ENCODE measurements at places on chromosomes 1 and 21. TPM values are rescaled to one million over a fixed set of nuclear protein-coding genes. Genes with fewer than 3 reads are reported as not detected.

DNA sequence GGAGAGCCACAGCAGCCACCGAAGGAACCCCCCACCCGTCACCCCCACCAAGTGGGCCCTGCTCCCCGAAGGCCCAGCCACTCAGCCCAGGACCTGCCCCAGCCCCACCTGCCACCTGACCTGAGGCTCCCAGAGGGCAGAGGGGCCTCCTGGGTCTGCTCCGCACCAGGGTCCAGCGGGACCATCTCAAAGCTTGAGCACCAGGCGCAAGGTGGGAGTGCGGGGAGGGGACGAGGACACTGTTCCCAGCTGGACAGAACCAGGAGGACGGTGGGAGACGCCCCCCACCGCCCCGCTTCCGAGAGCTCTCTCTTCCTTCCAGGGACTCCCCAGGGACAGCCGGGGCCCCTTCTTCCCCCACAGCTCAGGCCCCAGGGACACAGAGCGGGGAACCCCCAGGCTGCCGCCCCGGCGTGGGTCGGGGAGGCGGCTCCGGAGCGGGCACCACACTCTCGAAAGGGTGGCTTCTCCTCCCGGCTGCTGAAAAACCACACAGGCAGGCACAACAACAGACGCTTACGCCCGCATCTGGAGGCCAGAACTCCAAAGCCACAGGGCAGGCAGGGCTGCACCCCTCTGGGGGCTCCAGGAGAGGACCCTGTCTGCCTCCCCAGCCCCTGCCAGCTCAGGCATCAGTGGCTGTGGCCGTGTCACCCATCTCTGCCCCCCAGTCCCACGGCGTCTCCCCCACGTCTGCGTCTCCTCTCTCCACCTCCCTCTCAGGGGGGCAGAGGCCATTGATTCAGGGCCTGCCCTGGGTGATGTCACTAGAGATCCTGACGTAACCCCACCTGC lies 1.9 kb upstream of the TTLL10 start:
- DNase-seq, result peak; percentile 1

- DNase-seq, result no peak
These were observed 33.2 kb downstream of the OTUD7B start for GRCh38 chr1:149977345-149977744.

DNA sequence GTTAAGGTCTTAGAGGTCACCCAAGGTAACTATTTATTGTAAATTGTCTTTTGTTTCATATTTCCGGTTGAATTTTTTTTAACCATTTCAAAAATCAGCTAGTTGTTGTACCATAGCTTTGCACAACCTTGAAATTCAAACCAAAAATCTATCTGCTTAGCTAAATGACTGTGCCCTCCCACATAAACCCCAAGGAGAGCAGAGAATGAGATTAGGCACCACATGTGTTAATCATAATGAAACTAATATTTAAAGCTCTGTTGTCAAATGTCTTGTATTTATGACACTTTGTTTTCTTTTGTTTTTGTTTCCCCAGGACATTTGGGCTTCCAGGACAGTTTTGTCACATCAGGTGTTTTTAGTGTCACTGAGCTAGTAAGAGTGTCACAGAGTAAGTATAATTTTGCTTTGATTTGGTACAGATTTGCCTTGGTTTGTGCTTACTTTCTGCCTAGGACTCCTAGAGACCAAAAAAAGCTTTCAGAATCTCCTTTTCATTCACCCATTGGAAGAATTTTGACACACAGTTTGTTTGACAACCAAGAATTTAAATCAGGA lies 249.9 kb downstream of the NFIA start:
- DNase-seq, result no peak

Gene PFKL
- 126 TPM for total RNA-seq

DNA sequence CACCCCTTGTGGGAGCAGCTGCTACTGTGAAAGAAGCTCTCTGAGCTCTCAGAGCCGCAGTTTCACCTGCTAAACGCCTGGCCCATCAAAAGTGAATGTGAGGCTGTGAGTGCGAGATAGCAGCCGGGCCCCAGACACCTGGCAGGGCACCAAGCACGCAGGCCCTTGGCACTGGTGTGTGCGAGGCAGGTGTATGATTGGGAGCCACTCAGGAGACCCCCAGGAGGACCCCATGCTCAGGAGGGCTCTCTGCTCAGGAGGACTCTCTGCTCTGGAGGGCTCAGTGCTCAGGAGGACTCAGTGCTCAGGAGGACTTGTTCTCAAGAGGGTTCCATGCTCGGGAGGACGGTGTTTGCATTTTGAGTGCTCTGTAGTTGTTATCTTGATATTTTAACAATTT lies 14.3 kb upstream of the ADARB1 start:
- DNase-seq, result no peak
